Activated gamma-delta T cell (primary cell): ENCODE measurements at places on chromosomes 3 and 15.

DNA sequence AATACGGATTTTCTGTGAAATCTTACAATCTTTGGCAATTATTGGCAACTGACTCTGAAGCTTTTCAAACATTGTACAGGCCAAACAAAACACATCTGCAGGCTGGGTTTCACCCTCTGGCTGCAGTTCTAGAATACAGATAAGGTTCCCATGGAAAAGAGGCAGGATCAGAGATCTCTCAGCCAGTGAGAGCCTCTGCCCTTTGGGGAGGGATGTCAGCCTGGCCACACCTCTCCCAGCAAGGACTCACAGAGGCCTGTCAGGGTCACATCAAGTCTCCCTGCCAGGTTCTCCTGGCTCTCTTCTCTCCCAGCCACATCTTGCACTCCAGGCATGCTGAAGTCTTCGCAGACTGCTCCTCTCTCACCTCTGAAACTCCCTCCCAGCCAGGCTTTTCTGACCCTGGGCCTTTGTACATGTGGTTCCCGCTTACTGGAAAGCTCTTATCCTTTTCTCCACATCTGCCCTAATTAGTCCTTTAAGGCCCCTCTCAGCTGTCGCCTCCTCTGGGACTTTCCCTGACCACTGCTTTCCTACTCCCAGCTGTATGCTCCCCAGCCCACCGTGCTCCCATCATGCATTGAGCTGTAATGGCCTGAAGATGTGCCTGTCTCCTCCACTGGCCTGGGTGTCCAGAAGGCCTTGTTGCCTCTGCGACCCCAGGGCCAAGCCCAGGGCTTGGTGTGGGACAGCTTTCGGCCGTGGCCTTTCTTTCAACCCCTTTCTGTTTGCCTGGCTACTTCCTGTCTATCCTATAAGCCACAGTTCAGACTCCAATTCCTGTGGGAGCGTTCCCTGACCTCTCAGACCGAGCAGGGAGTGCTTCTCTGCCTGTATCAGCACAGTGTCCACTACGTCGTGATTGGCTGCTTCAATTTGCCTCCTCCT is 4.3 kb downstream of the RBP1 start:
- DNase-seq, result no peak

- DNase-seq, result no peak
These were observed 185.9 kb downstream of the MEIS2 start for GRCh38 chr15:36914466-36914865.

DNA sequence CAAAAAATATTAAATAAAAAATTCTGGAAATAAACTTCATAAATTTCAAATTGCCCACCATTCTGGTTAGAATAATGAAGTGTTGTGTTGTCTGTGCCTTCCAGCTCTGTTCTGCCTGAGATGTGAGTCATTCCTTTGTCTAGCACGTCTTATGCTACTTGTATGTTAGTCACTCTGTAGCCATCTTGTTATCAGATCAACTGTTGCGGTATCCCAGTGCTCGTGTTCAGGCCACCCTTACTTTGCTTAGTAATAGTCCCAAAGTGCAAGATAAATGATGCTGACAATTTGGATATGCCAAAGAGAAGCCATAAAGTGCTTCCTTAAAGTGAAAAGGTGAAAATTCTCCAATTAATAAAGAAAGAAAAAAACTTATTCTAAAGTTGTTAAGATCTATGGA is 527.5 kb downstream of the NAALADL2 start:
- no peak for DNase-seq

DNA sequence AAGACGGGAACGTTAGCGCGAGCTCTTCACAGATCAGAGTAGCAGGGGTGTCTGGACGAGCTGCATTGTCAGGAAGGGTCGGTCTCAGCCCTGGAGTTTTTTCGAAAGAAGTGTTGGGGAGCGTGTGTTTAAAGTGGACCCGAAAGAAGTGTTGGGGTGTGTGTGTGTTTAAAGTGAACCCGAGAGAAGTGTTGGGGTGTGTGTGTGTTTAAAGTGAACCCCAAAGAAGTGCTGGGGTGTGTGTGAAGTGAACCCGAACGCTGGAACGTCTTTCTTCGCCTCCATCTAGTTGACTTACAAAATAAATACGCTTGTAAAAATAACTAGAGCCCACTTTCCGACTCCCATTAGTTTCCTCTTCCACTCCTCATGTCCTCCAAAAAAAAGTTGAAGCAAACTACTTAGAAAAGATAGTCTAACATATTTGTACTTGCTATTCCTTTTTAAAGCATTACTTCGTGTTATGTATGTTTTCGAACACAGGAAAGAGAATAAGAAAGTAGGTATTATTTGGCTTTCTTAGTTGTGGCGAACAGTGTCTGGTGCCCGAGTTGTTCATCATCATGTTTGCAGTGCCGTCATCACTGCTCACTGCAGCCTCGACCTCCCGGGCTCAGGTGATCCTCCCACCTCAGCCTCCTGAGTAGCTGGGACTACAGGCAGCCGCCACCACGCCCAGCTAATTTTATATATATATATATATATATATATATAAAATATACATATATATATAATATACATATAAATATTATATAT is 1.0 kb downstream of the LRCH3 start:
- peak; percentile 10 for DNase-seq

- no peak for DNase-seq
These were observed 19.0 kb downstream of the CSPG4 start for GRCh38 chr15:75693501-75694240.

DNA sequence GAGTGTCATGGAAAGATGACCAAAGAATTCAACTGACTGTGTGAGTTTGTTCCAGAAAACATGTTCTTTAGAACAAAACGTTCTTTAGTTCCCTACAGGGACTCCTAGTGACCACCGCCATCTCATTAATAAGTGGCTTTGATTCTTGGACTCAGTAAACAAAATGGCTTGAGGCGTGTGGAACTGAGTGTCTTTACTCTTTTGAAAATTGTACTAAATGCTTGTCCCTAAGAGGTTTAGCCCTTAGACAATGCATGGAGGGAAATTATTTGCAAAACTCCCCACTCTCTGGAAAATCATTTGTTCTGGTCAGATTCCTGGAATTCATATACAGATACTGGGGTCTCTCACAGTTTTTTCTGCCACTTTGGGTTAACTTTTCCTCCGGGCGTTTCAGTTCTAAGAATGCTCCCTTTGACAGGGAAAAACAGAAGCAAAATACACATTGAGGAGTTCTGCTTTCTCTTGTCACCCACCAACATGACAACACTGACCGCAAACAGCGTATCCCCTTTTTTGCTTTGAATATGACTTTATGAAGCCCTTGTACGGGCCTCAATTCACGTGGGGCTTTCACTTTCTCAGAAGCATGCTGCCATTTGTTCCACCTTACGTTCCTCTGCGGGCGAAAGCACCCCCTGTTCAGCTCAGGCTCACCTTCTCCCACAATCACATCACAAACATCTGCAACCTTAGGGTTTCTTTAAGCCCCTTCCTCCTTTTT is 15.3 kb upstream of the NRROS start:
- DNase-seq, result no peak

DNA sequence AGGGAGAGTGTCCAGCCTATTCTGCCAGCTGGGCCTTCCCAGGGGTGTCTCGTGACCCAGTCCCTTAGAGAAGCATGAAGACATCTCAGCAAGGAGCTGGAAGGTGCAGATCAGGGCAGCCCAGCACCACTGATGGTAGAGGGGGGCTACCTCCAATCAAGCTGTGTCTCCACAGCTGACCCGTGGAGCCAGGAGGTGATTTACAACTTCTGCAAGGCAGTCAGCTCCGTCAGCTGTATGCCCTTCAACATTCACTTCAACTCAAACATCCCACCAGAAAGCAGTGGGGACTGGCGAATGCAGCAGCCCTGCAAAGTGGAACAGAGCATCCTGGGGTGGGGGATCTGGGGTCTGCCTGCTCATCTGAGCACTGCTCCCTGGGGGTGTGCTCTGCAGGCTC is 32.6 kb upstream of the FRG2C start:
- DNase-seq, result no peak

DNA sequence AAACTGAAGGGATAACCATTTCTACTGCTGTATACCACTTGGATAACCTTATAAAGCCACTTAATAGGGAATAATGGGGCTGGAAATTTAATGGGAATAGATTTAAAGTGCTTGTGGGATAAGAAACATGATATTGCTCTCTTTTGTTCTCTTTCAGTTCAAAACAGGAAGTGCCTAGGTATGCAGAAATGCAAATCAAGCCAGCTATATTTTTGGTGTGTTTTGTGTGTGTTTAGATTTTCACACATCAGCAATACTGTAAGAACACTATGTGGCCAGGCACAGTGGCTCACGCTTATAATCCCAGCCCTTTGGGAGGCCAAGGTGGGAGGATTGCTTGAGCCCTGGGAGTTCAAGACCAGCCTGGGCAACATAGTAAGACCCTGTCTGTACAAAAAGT is 442.3 kb upstream of the TPRG1 start:
- no peak for DNase-seq

DNA sequence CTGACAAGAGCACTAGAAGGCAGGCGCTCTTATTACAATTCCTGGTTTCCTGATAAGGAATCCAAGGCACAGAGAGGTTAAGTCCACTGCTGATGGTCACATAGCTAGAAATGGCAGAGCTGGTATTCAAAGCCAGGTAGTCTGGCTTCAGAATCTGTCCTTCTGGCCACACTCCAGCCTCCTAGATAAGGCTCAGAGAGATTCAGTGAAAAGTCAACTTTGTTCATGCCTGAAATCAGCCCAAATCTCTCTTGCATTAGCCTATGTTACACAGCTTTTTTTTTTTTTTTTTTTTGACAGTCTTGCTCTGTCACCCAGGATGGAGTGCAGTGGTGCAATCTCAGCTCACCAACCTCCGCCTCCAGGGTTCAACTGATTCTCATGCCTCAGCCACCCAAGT is 21.1 kb upstream of the CMTM8 start:
- no peak for DNase-seq

DNA sequence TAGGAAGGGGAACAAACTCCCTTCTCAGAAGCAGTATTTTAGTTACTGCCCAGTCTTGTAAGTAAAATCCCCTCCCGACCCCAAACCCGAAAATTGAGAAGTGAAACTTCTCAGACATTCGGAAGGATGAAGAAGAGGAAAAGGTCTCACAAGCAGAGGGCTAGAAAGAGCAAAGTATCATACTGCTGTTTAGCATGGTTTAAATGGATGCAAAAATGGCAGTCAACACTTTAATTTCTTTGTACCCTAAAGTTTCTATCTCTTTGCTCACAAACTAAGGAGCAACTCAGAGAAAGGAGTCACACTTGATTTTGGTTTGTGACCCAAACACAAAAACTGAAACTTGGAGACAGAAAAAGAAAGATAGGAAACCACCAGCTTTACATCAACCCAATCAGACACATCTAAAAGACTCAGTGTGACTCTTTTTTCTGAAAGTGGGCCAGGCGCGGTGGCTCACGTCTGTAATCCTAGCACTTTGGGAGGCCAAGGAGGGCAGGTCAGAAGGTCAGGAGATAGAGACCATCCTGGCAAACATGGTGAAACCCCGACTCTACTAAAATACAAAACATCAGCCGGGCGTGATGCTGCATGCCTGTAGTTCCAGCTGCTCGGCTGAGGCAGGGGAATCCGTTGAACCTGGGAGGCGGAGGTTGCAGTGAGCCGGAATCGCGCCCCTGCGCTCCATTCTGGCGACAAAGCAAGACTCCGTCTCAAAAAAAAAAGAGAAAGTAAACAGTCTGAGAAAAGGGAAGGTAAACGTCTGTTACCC is 63.2 kb upstream of the ATP11B start:
- no peak for DNase-seq

DNA sequence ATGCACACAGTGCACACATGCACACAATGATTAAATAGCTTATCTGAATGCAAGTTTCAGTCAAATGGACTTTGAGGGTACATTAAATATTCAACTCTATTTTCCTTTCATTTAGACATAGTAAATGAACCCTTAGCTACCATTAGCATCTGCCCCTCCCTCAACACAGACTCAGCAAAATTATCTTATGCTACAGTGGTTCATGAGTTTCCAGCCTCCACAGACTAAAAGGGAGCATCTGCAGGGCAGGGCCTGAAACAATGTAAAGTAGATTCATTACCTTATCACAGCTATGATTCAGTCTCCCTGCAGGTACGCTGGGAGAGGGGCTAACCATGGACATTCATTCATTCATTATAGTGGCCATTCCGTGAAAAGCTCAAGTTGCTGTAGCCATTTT is 329.1 kb downstream of the VGLL3 start:
- no peak for DNase-seq

DNA sequence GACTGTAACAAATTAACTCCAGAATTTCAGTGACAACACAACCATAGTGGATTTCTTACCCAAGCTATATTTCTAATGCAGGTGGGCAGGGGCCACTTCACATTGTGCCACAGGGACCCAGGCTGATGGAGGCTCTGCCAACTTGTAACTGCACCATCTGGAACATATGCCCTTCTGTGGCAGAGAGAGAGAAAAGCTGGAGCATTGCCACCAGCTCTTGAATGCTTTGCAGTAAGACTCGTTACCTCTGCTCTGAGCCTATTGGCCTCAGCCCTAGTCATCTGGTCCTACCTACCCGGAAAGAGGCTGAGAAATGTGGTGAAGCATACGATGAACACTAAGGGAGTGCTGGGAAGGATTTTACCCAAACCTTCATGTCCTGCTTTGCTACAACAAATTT is 587.1 kb downstream of the ZNF385D start:
- DNase-seq, result no peak

DNA sequence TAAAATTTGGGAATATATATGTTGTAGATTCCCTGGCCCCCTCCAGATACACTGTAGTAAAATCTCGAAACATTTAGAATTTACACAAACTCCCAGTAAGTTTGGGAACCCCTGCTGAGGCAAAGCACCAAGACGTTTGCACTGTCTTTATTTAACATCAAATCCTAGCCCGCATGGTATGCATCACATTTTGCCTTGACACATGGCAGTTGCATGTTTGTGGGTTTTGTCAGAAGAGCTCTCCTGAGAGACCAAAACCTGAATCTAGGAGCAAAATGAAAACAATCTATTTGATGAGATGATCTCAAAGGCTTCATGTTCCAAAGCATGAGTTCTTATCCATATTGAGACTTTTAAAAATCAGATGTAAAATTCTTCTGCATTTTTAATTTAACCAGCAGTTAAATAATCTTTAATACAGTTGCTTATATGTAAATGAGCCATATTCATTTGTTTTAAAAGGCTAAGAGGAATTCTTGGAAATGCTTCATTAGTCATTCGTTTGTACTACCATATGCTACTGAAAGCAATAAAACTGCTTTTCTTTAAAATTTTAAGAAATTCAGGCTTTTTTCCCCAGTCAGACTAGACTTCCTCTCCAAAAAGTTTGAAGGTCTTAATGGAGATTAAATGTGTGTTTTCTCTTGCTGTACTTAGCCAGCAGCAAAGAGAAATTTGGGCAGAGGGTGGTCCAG is 105.2 kb upstream of the BOC start:
- no peak for DNase-seq

DNA sequence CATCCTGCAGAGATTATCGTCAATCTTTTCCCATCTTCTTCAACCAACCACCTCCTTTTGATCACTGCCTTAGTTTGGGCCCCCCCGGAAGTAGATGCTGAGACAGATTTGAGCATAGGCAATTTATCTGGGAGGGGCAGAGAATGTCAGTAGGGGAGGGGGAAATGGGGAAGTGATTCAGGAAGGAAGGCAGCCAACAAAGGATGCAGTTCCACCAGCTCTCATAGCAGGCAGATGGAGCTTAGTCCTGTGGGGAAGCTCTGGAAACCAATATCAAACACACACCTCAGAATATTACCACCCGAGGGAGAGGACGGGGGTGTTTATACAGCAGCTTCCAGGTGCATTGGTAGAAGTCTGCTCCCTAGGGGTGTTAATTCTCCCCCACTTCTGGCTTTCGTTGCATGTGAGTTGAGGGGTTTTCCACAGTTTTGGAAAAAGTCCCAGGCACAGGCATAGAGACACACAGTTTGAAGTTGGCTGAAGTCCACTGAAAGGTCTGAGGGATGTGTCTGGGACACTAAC is 91.5 kb upstream of the TNFAIP8L3 start:
- DNase-seq, result no peak
